ENCODE measurements at places on chromosomes 6 and 20.

DNA sequence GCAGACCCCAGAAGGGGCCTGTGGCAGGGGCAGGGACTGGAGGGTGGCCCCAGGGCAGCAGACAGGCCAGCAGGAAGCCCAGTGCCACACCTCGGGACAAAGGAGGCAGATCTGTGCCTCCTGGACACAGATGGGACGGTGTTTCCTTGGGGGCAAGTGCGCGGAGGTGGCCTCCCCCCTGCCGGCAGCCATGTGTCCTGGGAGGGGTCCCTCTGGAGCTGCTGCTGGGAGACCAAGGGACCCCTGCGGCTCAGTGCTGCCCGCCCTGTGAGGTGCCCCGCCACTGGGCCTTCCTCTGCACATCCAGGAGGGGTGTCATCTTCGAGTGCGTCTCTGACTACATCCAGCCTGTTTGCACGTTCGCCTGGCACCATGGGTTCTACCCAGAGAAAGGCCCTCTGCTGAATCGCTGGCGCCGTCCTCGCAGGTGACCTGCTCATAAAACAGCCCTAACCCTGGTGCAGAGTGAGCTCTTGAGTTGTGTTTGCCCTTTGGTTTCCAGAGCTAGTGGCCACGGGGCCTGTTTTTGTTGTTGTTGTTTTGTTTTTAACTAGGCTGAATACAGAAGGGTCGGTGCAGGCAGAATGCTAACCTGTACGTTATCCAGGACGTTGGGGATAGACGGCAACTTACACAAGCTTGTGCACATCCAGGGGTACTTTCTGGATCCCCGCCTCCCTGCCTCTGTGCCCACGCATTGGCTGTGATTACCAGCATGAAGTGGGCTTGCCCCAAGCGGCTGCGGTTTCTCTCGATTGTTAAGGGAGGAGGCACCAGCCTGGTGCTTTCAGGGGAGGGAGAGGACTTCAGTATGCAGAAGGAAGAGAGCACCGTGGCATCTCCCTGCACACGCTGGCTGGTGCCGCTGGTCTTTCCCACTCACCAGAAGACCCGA is 1.3 kb upstream of the KCNQ2 start:
- no peak for DNase-seq

DNA sequence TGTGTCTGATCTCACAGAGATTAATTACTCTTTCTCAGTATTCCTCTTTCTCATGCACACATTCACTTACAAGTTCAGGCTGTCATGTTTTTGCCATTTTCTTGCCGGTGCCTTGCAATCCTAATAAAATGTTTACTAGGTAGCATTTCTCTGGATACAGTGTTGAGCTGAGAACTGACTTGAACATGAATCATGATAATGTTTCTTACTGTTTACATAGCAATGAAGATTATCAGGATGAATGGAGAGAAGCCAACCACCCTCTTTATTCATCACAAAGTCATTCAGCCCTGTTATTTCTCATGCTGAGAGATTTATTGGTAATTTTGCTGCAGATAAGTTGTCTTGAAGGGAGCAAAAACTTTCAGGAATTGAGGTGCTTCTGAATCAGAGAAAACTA is 185.5 kb upstream of the ECI2 start:
- no peak for DNase-seq

DNA sequence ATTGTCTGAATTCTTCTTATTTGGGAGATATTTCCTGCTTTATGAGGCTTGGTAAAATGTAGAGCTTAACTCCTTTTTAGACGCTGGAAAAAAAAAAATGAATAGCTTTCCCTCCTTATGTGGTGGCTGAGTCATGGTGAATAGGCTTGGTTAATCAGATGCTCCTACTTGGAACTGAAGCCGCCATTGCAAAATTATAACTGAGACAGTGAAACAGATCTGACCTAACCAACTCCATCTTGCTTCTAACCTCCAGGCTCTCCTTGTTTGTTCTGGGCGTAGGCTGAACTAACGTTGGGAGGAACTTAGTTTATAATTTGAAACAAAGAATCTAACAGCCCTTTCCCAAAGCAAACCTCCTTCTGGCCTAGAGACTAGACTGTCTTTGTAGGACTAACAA is 43.2 kb upstream of the PLCB4 start:
- no peak for DNase-seq

DNA sequence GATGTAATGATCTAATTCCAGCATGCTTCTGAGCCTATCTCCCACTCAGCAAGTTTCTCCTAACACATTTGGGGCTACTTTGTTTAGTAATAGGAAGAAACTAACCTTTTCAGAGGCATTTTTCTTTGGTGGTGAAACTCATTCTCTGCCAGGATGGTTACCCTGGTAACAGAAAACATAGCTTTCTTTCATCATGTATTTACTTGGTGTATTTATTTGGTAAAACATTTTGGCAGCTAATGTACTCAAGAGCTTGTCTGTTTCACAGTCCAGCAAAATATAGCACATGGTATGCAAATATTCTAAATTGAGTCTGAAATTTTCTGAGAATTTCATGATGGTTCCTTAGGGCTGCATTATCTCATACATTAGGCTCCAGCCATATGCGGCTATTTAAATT is 100.0 kb downstream of the SLC35B3 start:
- DNase-seq = no peak

GRCh38 chr20:38907918-38908677 is 18.1 kb upstream of the FAM83D start:
- peak; percentile 5 for DNase-seq

GRCh38 chr6:4178737-4179333 is 43.5 kb upstream of the ECI2 start:
- no peak for DNase-seq

DNA sequence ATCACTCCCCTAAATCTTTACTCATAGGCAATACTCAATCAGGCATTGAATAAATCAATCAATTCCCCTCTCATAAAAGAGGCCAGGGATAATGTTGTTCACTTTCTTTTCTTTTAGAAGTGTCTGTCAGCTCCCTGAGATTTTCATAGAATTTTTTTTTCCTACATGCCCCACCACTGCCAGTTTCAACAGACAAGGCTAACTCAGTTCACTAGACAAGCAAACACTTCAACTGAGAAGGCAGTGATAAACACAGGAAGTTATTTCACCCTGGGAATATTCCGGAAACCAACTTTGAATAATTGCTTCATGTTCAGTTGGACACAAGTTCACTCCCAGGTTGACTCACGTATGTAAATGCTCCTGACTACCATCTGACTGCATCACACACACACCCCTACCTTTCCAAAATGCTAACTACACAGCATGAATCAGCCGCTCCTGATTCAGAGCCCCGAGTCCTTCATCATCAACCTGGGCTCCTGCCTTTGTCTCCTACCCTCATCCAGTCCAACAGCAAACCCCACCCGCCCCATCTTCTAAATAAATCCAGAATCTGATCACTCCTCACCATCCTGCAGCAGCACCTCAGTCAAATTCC is 143.9 kb downstream of the BCAS1 start:
- DNase-seq = no peak

- DNase-seq = no peak
Observed at GRCh38 chr20:37904845-37905373, 2.0 kb downstream of the VSTM2L start.

DNA sequence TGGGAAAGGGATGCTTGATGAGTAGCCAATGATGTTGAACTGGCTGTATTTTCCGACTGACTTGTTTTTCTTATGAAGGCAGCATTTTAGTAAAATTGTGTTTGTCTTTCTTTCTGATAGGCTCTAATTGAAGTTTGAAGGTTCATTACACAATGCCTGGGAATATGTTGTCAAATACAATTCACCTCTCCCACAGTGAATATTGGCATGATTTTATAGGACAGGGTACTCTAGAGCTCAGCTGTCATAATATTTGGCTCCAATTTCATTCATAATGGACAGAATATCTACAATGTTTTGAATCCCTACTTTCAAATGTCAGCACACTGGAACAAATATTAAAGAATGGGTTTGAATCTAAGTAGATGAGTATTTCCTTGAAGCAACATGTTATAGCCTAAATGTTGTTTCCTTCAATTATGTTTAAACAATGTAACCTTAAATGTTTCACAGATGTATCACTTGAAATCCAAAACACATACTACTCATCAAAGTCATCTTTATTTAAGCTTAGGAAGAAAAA is 81.4 kb downstream of the LAMA2 start:
- DNase-seq = no peak

GRCh38 chr6:46704562-46704961 is 16.9 kb downstream of the TDRD6 start:
- no peak for DNase-seq

Data from posterior vena cava (tissue), 2 donors.